ENCODE measurements at places on chromosomes 7 and 10. TPM values are rescaled to one million over a fixed set of nuclear protein-coding genes. Genes with fewer than 3 reads are reported as not detected.
A peak's percentile ranks its signal among the peaks of the same experiment; 100 is the strongest.

GRCh38 chr7:22853674-22854157, 31.1 kb upstream of the TOMM7 start:
- no peak for DNase-seq

The MBLAC1 gene
- 4.3 TPM for total RNA-seq

The LRRN3 gene
- 0.81 TPM for total RNA-seq

DNA sequence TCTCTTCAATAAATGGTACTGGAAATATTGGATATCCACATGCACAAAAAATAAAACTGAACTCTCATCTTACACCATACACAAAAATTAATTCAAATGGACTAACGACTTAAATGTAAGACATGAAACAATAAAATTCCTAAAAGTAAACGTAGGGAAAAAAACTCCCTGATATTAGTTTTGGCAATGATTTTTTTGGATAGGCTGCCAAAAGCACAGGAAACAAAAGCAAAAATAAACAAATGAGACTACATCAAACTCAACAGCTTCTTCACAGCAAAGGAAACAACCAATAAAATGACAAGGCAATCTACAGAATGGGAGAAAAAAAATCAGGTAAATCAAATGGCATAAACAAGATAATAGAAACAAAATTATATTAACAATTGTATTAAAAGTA, 65.7 kb downstream of the ORC5 start:
- no peak for DNase-seq

- no peak for DNase-seq
These were observed 258.9 kb downstream of the REEP3 start for GRCh38 chr10:63780101-63780500.

- DNase-seq: no peak
These were observed 56.0 kb downstream of the CAMK2B start for GRCh38 chr7:44269417-44269816.

DNA sequence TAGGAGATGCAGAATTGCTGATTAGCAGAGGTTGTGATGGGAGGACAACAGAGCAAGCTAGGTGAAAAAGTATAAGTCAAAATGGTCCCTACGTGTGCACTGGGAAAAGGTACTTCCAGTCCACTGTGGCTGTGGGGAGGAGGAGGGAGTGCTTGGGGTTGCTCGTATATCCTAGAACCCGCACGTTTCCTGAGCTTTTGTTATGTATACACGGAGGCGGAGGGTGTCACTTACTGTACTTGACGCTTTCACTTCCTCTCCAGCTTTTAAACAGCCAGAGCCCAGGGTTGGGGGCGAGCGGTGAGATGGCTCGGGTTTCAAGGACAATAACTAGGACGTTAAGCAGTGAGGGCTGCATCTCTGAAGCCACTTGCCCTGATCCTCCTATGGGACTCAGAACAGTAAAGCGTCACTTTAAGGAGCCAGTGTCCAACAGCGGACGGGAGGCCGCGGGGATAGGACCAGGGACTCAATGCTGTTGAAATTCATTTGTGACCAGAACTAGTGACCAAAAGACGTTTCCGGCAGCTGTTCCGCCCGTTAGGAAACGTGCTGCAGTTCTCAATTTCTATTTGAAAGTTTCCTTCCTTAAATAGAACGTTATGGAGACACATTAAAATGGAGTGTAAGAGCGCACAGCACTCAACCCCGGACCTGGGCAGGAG, 985 bp upstream of the ETV1 start:
- peak; percentile 34 for DNase-seq

GRCh38 chr10:72334196-72334824, 20.4 kb downstream of the DNAJB12 start:
- DNase-seq: peak; percentile 60

- DNase-seq: no peak
These were observed 399.7 kb downstream of the REEP3 start for GRCh38 chr10:63920926-63921325.

- DNase-seq: peak; percentile 64
These were observed 62.4 kb upstream of the MKRN1 start for GRCh38 chr7:140541513-140542227.
